ENCODE measurements at places on chromosomes 1 and 21.

- DNase-seq, result no peak
Observed at GRCh38 chr1:244458781-244459180, 2.3 kb upstream of the CATSPERE start.

GRCh38 chr21:41368735-41369104, 6.9 kb downstream of the MX2 start:
- DNase-seq, result no peak

GRCh38 chr1:244011786-244012185, 39.3 kb upstream of the ZBTB18 start:
- peak; percentile 43 for DNase-seq

DNA sequence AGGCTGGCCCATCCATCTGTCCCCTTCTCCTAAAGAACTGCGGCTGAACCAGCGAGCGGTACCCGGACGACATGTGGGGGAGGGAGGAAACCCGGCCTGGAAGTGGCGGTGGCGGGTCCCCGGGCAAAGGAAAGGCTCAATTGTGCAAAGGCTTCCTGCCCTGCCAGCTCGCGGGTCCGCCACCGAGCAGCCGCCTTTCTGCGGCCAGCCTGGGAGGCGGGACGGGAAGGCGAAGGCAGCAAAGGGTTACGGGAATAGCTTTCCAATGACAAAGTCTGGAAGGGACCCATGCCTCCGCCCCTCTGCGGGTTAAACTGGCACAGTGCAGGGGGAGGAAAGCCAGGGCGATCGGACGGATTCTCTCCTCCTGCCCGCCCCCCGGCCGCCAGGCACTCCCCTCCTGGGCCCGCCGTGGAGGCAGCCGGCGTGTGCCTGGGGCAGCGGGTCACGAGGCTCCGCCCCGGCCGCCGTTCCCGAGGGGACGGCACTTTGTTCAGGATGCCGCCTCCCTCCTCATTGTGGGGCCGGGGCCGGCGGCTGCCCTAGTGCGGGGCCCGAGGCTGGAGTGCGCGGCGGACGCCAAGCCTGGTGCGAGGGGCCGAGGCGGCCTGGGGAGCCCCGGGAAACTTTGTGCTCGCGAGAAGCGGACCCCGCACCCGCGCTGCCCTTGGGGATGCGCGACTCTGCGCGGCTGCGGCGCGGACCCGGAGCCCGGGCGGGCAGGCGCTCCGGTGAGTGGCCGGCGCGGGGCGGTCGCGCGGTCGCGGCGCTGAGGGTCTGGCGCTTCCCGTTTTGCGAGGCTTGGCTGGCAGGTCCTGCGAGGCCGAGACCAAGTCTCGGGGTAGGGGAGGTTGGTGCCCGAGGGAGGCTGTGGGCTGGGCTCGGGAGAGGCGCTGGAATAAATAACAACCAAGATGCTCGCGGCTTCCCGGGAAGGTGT, at the start of gene NAV1:
Gene NAV1 (plus strand): TSS at position 516 of the 940 bp plus-strand sequence. CDS start 83,758 bp downstream, outside the sequence.
- DNase-seq, result no peak

DNA sequence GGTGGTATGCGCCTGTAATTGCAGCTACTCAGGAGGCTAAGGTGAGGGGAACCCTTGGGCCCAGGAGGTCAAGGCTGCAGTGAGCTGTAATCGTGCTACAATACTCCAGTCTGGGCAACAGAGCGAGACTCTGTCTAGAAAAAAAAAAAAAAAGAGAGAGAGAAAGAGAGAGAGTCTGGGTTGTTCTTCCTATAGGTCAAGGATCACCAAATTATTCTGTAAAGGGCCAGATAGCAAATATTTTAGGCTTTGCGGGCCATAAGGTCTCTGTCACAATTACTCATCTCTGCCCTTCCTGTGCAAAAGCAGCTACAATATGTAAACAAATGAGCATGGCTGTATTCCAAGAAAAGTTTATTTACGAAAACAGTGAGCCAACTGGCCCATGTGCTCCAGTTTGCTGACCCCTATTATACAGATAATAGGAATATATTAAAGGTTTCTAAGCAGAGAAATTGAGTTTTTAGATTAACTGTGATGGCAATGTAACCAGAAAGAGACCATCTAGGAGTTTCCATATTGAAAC, 2.1 kb downstream of the SASS6 start:
- DNase-seq, result no peak

DNA sequence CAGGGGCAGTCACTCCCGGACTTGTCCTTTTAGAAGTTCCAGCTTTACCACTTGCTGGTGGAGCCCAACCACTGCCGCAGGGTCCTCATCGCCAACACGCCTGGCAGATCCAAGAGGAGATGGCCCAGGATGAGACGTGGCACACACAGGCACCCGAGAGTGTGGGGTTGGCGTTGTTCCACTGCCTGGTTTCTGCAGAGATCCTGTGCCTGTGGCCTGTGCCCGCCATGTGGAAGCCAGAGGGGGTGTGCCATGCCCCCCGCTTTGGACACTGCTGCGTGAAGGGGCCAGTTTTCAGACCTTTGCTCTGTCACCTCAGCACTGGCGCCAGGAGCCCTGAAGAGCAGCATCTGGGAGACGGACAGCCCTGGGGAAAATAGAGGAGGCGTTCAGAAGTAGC, 10.8 kb downstream of the CD46 start:
- DNase-seq, result no peak

- DNase-seq, result no peak
Observed at GRCh38 chr1:87219141-87219540, 109.5 kb upstream of the LMO4 start.

All from NT2/D1 (cell line).